ENCODE measurements at places on chromosomes 3 and 15. TPM values are rescaled to one million over a fixed set of nuclear protein-coding genes. Genes with fewer than 3 reads are reported as not detected.

GRCh38 chr3:128617557-128618397 lies 32.8 kb downstream of the RPN1 start:
- no peaks in the 10 kb centered on the region for H3K27me3 ChIP-seq
- H3K4me3 ChIP-seq: peak overlapping the region; percentile 67
- H3K4me1 ChIP-seq: peaks cover 23% of the 10 kb centered on the region

DNA sequence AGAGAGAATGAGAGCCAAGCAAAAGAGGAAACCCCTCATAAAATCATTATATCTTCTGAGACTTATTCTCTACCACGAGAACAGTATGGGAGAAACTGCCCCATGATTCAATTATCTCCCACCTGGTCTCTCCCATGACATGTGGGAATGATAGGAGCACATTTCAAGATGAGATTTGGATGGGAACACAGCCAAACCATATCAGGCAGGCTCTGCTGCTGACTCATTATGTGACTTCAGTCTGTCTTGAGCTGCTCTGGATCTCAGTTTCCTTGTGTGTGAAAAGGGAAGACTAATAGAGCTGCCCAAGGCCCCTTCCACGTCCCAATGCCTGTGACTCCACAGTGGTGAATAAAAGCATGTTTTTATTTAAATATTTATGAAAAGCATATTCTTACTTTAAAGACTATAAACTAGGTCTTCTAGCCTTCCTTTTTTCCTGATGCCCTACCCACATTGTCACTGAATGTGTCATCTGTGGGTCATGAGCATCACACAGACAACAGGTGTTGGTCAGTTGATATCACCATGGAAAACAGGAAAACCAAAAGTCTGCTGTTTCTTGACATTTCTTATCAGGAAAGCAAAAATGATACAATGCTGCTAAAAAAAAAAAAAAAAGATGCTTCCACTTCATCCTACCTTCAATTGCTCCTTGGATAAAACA lies 96.0 kb upstream of the PPP2R3A start:
- no peak for DNase-seq
- peaks cover 2% of the 10 kb centered on the region for H3K27me3 ChIP-seq
- no peaks in the 10 kb centered on the region for H3K36me3 ChIP-seq
- no peaks in the 10 kb centered on the region for H3K4me1 ChIP-seq
- no peak overlapping the region for H3K27ac ChIP-seq
- H3K4me3 ChIP-seq: no peak overlapping the region

- H3K27ac ChIP-seq: no peak overlapping the region
- no peak for DNase-seq
- no peak overlapping the region for H3K4me3 ChIP-seq
- H3K4me1 ChIP-seq: no peaks in the 10 kb centered on the region
- H3K36me3 ChIP-seq: no peaks in the 10 kb centered on the region
These were observed 84.9 kb downstream of the CGGBP1 start for GRCh38 chr3:87973906-87974305.

CCR1 gene
- total RNA-seq: 1.1 TPM

Measured in B cell (primary cell).